Astrocyte (in vitro differentiated cells and primary cell): ENCODE measurements at places on chromosomes 4 and X. TPM values are rescaled to one million over a fixed set of nuclear protein-coding genes. Genes with fewer than 3 reads are reported as not detected.
A peak's percentile ranks its signal among the peaks of the same experiment; 100 is the strongest.

PCSK1N gene
- total RNA-seq: 62.0 and 65.0 TPM in 2 replicates

DNA sequence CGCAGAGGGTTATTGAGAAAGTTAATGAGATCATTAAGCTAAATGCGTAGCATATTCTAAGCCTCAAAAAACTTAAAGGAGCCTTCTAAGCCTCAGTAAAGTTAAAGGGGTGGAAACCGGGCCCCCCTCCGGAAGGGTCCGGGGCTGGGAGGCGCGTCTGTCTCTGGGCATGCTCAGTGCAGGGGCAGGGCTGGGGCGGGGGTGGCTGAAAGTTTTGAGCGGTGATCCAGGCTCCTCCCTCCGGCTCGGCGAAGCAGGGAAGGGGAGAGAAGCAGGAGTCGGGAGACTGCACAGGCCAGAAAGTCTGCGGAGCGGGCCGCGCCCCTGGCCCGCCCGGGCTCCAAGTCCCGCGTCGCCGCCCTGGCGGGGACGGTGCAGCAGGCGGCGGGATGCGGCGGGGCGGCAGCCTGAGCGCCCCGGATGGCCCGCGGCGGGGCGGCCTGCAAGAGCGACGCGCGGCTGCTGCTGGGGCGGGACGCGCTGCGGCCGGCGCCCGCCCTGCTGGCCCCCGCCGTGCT is at the start of gene EVC:
Gene EVC (plus strand): TSS at position 241 of the 518 bp plus-strand sequence. CDS start 180 bp downstream, at position 421.
- H3K27ac ChIP-seq: peak within 1 kb of the TSS; percentile 96
- peak; percentile 67 for DNase-seq
- H3K36me3 ChIP-seq: peaks cover 5% of the 10 kb centered on the region
- H3K27me3 ChIP-seq: no peaks in the 10 kb centered on the region
- peak within 1 kb of the TSS; percentile 74 for H3K4me3 ChIP-seq

DNA sequence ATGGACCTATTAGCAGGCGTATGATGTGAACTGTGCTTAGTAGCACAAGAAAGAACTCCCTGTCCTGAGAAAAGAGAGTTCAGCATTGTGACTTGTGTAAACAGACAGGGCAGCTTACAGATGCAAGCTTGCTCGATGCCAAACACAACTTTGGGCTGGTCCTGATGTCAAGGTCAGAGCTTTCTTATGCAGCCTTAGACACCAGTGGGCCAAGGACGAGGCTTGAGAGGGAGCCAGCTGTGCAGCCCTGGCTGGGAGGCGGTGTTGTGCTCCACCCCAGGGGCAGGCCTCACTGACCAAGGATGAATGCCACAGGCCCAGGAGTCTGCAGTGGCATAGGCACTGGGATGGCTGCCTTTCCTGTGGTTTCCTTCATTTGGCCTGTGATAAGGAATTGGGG is 35.4 kb downstream of the JADE1 start:
- H3K36me3 ChIP-seq: peaks cover 48% of the 10 kb centered on the region
- no peak overlapping the region for H3K27ac ChIP-seq
- DNase-seq: no peak

SOX3 gene
- 0.26 and 0.98 TPM in 2 replicates for total RNA-seq

- H3K4me3 ChIP-seq: no peak overlapping the region
- no peak overlapping the region for H3K27ac ChIP-seq
- no peak for DNase-seq
- H3K4me1 ChIP-seq: no peaks in the 10 kb centered on the region
- no peaks in the 10 kb centered on the region for H3K27me3 ChIP-seq
Measured at GRCh38 chrX:1751781-1752180, 136.9 kb downstream of the ASMT start.

DNA sequence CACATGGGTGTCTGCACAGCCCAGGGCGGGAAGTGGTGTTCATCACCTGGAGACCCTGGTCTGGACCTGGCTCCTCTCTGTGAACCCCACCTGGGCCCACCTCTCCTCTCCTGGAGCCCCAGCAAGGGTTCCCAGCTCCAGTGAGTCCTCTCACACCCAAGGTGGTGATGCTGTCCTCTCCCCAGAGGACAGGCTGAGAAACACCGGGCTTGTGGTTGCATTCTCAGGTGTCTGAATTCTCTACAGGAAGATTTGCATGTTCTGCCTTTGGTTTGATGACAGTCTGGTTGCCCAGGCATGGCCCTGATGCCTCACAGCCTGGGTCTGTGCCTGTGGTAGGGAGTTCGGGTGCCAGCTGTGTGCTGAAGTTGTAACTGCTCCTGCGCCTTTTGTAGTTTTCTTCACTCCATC is 3.8 kb downstream of the MAEA start:
- DNase-seq: no peak
- peaks cover 27% of the 10 kb centered on the region for H3K4me1 ChIP-seq
- H3K27me3 ChIP-seq: no peaks in the 10 kb centered on the region
- H3K4me3 ChIP-seq: no peak overlapping the region
- no peaks in the 10 kb centered on the region for H3K36me3 ChIP-seq

DNA sequence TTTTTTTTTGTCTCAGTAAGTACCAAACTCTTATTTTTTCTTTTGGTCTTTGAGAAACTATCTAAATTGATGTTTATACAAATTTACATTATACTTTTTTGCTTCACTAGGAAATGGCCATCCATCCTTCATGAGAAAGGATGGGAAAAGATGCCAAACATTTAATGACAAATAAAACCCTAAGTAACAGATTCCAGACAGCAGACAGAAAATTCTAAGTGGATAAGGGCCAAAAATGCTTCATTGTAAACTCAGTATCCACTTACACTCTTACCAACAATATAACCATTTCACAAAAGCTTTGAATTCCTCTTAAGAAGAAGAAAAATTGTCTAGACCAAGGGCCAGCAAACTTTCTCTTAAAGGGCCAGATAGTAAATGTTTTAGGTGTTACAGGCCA is 3.5 kb downstream of the GUCY1B1 start:
- H3K27me3 ChIP-seq: no peaks in the 10 kb centered on the region
- DNase-seq: no peak
- H3K36me3 ChIP-seq: no peaks in the 10 kb centered on the region
- H3K4me1 ChIP-seq: no peaks in the 10 kb centered on the region

DNA sequence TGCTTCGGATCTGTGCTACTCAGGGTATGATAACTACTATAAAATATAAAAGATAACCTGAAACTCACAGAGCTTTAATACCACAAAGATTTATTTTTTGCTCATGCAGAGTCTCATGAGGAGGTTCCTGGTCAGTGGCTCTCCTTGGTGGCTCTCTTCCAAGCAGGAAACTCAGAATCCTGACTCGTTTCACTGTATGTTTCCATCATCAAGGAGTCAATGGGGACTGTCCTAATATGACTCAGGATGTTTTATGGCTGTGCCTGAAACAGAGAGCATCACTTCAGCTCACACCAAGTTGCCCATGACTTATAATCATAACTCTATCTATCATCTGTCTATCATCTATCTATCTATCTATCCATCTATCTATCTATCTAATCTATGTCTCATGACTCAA is 620.8 kb upstream of the NR3C2 start:
- H3K27ac ChIP-seq: no peak overlapping the region
- no peaks in the 10 kb centered on the region for H3K36me3 ChIP-seq
- no peak for DNase-seq
- no peaks in the 10 kb centered on the region for H3K4me1 ChIP-seq
- no peaks in the 10 kb centered on the region for H3K27me3 ChIP-seq

DNA sequence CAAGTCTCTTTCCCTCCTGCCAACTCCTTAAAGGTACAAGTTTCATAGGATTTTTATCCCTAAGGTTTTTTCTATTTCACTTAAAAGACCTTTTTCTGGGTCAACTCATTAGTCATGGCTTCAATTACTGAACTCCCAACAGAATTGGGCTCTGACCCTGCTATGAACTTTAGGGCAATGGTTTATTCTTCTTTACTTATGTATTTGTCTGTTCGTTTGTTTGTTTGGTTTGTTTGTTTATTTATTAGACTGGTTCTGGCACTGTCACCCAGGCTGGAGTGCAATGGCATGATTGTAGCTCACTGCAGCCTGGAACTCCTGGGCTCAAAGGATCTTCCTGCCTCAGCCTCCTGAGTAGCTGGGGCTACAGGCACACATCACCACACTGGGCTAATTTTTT is 5.9 kb upstream of the NOCT start:
- H3K4me3 ChIP-seq: no peak overlapping the region
- no peaks in the 10 kb centered on the region for H3K27me3 ChIP-seq
- no peak overlapping the region for H3K27ac ChIP-seq
- no peaks in the 10 kb centered on the region for H3K36me3 ChIP-seq
- H3K4me1 ChIP-seq: peaks cover 10% of the 10 kb centered on the region
- no peak for DNase-seq

- H3K4me3 ChIP-seq: no peak overlapping the region
- no peaks in the 10 kb centered on the region for H3K4me1 ChIP-seq
- H3K27ac ChIP-seq: no peak overlapping the region
- H3K36me3 ChIP-seq: no peaks in the 10 kb centered on the region
- no peaks in the 10 kb centered on the region for H3K27me3 ChIP-seq
Measured at GRCh38 chrX:15744181-15744867, 6.3 kb downstream of the CA5B start.

DNA sequence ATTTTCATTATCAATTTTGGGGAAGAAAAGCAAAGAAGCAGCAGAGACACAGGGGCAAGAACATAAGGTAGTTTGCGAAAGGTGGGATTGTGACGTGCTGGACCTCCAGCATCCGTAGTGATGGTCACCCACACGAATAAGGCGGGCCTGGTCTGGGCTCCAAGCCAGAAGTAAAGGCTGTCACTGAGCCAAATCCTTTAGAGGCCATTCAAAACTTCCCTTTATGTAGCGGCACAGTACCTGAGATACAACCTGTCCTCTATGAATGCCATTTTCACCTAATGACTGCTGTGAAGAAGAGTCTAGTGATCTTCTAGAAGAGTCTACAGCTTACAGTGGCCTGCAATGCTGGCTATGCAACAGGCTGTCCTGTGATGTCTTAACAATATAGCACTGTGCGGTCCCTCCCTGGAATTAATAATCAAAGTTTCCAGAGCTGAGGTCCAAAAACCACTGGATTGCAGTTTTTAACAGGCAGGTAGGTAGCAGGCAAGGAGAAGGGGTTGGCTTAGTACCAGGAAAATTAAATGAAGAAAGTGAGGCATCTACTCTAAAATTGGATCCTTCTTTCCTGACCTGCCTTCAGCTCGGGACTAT is 56.2 kb downstream of the TRIML1 start:
- H3K36me3 ChIP-seq: no peaks in the 10 kb centered on the region
- H3K4me1 ChIP-seq: no peaks in the 10 kb centered on the region
- DNase-seq: no peak
- H3K27me3 ChIP-seq: no peaks in the 10 kb centered on the region

HTR2C gene
- total RNA-seq: not detected in 2 replicates

GRCh38 chrX:153460826-153461225 is 9.6 kb downstream of the HAUS7 start:
- no peaks in the 10 kb centered on the region for H3K36me3 ChIP-seq
- H3K4me1 ChIP-seq: peaks cover 14% of the 10 kb centered on the region
- H3K27ac ChIP-seq: no peak overlapping the region
- no peak overlapping the region for H3K4me3 ChIP-seq

- DNase-seq: no peak
- H3K27ac ChIP-seq: no peak overlapping the region
- H3K36me3 ChIP-seq: no peaks in the 10 kb centered on the region
- peaks cover 6% of the 10 kb centered on the region for H3K4me1 ChIP-seq
- H3K27me3 ChIP-seq: no peaks in the 10 kb centered on the region
Measured at GRCh38 chr4:119313237-119313636, 8.7 kb downstream of the FABP2 start.

- H3K4me3 ChIP-seq: no peak overlapping the region
- no peaks in the 10 kb centered on the region for H3K27me3 ChIP-seq
- no peak overlapping the region for H3K27ac ChIP-seq
Measured at GRCh38 chr4:117771647-117772337, 262.5 kb upstream of the NDST3 start.

SLC10A6 gene
- 0.26 TPM in 1 of 2 replicates, not detected in the other for total RNA-seq

DNA sequence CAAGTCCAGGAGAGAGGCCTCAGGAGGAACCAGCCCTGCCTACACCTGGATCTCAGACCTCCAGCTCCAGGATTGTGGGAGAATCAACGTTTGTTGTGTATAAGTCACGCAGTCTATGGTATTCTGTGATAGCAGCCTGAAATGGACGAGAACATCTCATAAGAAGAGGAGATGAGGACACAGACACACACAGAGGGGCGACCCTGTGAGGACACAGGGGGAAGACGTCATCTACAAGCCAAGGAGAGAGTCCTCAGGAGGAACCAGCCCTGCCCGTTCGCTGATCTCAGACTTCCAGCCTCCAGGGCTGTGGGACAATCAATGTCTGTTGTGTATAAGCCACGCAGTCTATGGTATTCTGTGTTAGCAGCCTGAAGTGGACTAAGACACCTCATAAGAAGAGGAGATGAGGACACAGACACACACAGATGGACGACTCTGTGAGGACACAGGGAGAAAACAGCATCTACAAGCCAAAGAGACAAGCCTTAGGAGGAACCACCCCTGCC is 20.3 kb downstream of the P2RY8 start:
- H3K4me3 ChIP-seq: no peak overlapping the region
- H3K4me1 ChIP-seq: no peaks in the 10 kb centered on the region
- no peaks in the 10 kb centered on the region for H3K27me3 ChIP-seq
- H3K27ac ChIP-seq: no peak overlapping the region

DNA sequence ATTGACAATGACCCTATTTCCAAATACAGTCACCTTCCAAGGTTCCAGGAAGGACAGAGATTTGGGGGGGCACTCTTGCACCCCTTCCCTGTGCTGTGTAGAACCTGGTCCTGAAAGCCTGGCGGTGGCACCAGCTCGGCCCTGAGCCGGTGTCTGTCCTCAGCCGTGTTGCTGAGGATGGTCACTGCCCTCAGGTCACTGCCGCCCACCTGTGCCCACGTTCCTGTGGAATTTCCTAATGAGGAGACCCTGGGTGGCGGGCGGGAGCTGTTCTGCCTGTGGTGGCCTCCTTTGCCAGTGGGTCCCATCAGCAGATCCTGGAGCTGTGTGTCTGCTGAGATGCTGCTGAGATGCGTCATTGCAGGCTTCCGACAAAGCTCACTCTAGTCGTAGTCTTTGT is 32.9 kb downstream of the NELFA start:
- no peaks in the 10 kb centered on the region for H3K27me3 ChIP-seq
- no peak for DNase-seq
- H3K36me3 ChIP-seq: peaks cover 26% of the 10 kb centered on the region

UGT2B10 gene
- total RNA-seq: not detected in 2 replicates

GRCh38 chr4:119209077-119209476 is 3.4 kb upstream of the USP53 start:
- H3K4me3 ChIP-seq: no peak overlapping the region
- H3K27me3 ChIP-seq: no peaks in the 10 kb centered on the region
- no peaks in the 10 kb centered on the region for H3K36me3 ChIP-seq

GRCh38 chr4:105170711-105171110 is 24.0 kb downstream of the TET2 start:
- no peaks in the 10 kb centered on the region for H3K4me1 ChIP-seq
- H3K27me3 ChIP-seq: no peaks in the 10 kb centered on the region
- no peaks in the 10 kb centered on the region for H3K36me3 ChIP-seq
- no peak overlapping the region for H3K27ac ChIP-seq

CHRDL1 gene
- 3.3 and 4.8 TPM in 2 replicates for total RNA-seq
